ENCODE measurements at places on chromosomes 13 and 19. TPM values are rescaled to one million over a fixed set of nuclear protein-coding genes. Genes with fewer than 3 reads are reported as not detected.

- no peak for DNase-seq
These were observed 14.0 kb downstream of the JOSD2 start for GRCh38 chr19:50497022-50497405.

The MKNK2 gene
- total RNA-seq = 323 TPM

The KLF12 gene
- total RNA-seq = 17.1 TPM

DNA sequence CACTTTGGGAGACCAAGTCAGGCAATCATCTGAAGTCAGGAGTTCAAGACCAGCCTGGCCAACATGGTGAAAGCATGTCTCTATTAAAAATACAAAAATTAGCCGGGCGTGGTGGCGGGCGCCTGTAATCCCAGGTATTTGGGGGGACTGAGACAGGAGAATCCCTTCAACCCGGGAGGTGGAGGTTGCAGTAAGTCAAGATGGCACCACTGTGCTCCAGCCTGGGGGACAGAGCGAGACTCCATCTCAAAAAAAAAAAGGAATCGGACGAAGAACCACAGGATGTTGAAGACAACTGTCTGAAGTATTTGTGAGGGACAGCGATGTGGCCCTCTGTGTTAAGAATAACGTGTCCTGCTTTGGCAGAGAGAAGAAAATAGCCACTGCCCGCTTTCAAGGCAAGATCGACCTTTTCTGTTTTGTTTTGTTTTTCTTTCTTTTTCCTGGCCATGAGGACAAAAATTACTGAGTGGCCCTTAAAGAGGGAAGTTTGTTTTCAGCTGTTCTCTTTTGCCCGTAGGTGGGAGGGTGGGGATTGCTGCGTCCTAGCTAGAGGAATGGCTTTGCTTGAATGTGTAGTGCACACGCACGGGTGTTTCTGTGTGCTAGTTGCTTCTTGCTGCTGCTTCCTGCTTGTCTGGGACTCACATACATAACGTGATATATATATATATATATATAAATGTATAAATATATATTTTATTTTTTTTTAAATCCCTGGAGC is 6.2 kb upstream of the PRKCG start:
- no peak for DNase-seq

GRCh38 chr13:23644527-23645138 is 74.4 kb downstream of the TNFRSF19 start:
- DNase-seq = no peak

The CD79A gene
- total RNA-seq = 19.3 TPM

- peak; percentile 69 for DNase-seq
These were observed 3.0 kb downstream of the HPN start for GRCh38 chr19:35044317-35045117.

The SBK2 gene
- total RNA-seq = not detected

The FOSB gene
- 70.0 TPM for total RNA-seq

DNA sequence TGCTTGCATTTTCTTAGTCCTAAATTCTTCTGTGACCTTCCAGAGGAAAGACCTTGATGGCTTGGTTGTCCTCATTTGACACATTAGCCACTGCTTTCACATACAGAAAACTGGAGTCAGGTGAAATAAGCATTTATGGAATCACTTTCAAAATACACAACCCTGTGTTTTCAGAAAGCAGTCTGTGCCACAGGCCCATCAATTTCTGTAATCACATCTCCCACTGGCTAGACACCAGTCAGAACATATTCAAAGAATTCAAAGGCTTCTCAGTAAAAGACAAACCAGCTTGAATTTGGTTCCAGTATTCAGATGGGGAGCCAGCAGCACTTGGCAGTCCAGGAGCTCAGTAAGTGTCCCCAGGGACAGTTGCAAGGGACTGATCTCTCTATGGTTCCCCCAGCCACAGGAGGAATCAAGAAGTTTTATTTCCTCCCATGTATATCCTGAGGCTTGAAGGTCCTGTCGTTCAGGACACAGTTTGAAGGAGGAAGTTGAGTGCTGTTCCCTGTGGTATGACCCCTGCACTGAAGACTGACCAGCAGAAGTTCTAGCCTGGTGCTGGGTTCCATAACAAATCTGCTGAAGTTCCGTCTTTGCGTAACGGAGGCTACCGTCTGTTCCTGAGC is 214.3 kb downstream of the FOXO1 start:
- no peak for DNase-seq

Data from activated CD8-positive, alpha-beta T cell treated with anti-CD3 and anti-CD28 coated beads for 36 hours (primary cell).